ENCODE measurements at places on chromosomes 6 and 20. TPM values are rescaled to one million over a fixed set of nuclear protein-coding genes. Genes with fewer than 3 reads are reported as not detected.

Gene CCN6
- total RNA-seq, result not detected

Gene MYL9
- 4.3 TPM for total RNA-seq

Gene PRSS16
- 27.9 TPM for total RNA-seq

Gene HTR1B
- total RNA-seq, result not detected

Gene FAM83D
- total RNA-seq, result 18.4 TPM

Gene PHACTR1
- not detected for total RNA-seq

Gene HLA-DRB1
- total RNA-seq, result not detected

Gene SYNCRIP
- total RNA-seq, result 161 TPM

Gene SLA2
- not detected for total RNA-seq
